ENCODE measurements at places on chromosomes 11 and 22.
A peak's percentile ranks its signal among the peaks of the same experiment; 100 is the strongest.

GRCh38 chr11:92764128-92764527 lies 205.3 kb upstream of the MTNR1B start:
- DNase-seq: no peak

GRCh38 chr11:85803920-85804319 lies 7.0 kb downstream of the SYTL2 start:
- DNase-seq: no peak

DNA sequence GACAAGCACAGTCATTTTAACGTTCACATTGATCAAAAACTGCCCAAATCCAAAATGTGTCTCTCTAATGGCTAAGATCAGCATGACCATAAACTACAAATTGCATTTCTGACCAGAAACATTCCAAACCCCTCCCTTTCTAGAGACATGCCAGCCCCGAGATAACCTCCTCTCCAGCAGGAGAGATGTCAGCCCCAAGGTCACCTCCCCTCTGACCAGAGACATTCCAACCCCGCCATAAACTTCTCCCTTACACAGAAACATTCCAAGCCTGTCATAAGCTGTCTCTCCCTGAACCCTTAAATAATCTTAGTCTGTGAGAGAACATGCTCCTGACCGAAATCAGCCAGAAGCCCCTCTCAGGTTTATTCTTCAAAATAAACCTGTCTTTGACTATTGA lies 6.6 kb upstream of the EXT2 start:
- no peak for DNase-seq

GRCh38 chr11:129702410-129703398 lies 112.9 kb upstream of the TMEM45B start:
- DNase-seq: no peak

DNA sequence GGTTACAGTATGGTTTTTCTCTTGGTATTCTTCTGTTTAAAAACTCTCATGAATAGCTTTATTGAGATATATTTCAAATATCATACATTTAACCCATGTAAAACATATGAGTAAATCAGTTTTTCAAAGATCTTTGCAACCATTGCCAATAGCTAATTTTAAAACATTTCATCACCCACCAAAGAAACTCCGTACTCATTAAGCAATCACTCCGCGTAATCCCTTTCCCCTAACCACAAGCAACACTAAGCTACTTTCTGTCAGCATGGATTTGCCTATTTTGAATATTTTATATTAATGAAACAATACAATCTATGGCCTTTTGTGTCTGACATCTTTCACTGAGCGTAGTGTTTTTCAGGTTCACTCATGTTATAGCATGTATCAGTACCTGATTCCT lies 697.9 kb upstream of the ANO5 start:
- DNase-seq: no peak

GRCh38 chr22:19292458-19293230 lies 1.1 kb upstream of the CLTCL1 start:
- DNase-seq: peak; percentile 32

DNA sequence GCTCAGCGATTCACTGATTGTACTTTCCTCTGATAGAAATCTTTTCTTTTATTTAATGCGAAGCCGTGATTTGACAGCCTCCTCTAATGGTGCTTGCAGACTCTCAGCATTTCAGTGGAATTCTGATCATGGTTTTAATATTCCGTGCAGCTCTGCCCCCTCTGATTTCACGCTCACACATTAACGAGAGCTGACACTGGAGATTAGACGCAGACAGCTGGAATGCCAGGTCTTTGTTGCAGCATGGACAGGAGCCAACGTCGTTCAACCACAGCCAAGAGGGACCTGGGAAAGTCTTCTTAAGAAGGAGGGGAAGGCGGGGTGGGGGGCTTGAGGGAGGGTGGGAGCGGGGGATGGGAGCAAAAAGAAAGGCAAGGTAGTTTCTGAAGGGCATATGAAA lies 186.4 kb downstream of the BLID start:
- DNase-seq: peak; percentile 7

DNA sequence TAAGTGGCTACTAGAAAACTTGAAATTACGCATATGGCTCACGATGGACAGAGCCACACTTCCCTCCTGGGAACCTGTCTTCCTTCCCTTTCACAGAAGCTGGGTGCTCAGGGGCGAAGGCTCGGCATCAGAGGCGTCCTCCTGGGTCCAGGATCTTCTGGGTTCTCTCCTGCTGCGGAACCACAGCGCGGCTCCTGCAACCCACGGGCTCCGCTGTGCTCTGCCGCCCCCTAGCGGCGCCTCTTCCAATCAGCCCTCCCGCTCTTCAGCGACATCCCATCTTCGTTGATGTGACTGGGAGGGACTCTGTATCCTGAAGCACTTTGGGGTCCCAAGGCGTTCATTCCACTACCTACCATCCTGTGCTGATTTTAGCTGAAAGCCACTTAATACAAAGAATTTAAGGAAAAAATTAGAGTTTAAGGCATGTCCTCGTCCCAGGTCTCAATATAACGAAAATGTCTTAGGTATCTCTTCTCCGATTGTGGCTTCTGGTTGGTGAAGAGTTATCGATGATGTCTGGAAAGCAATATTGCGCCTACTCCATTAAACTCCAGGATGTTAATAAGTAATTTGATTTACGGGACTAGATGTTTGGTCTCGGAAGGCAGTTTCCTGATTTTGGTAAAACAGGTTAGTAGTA lies 14.8 kb upstream of the RPS3 start:
- peak; percentile 71 for DNase-seq

DNA sequence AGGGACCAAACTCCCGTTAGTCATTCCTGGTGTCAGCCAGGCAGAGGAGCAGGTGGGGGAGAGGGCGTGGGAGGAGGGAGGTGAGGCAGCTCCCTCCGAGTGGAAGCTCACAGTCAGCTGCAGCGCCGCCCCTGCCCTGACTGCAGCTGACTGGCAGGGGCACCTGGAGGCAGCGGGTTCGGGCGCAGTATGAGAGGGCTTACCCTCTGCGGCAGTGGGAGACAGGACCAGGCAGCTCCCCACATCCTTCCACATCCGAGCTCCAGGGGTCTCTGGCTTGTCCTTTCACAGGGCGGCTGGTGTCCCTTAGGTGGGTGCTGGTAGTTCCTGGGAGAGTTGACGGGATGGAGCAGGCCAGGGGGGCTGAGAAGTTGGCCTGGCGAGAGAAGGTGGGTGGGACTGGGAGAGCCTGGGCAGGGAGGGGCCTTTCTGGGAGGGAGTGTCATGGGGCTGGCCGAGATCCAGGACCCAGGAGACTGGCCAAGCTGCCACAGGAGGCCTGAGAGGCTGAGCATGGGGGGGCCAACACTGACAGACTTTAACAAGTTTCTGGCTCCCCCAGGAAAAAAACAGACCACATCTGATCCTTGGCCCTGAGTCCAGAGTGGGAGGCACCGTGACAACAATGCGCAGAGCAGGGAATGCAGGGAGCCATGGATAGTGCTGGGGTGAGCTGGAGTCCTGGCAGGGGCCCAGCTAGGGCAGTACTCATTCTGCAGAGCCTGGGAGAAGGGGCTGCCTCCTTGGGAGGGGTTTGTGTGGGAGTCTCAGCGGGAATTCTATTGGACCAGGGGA lies 4.9 kb downstream of the ADORA2A start:
- peak; percentile 72 for DNase-seq

DNA sequence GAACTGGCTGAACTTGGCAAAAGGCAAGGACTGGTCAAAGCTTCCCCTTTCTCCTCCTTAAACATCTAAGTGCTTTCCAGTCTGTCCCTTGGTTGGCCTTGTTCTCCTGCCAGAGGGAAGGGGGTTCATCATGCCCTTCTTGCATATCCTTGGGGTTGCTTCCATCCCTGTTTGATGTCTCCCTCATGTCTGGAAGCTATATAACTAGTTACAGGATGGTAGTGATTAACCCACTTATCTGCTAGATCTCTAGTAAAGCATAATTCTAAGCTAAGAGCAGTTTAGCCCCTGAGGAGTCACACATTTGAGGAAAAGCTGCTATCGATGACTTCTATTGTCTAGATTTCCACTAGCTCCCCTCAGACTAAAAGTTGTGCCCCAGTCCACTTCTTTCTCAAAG lies 22.9 kb downstream of the APOL5 start:
- no peak for DNase-seq
